Dermis blood vessel endothelial cell (primary cell): ENCODE measurements at places on chromosomes 7 and 10. TPM values are rescaled to one million over a fixed set of nuclear protein-coding genes. Genes with fewer than 3 reads are reported as not detected.

Gene C10orf67
- not detected in 2 replicates for total RNA-seq

Gene NUTM2E
- total RNA-seq, result not detected in 2 replicates

Gene DENND2A
- 0.14 and 1.0 TPM in 2 replicates for total RNA-seq

Gene TSPAN13
- total RNA-seq, result 64.4 and 69.8 TPM in 2 replicates

Gene GIMAP4
- total RNA-seq, result 388 and 408 TPM in 2 replicates

Gene COL26A1
- not detected in 2 replicates for total RNA-seq

Gene SLC26A3
- total RNA-seq, result not detected in 2 replicates
